ENCODE measurements at places on chromosomes 7 and 10.

DNA sequence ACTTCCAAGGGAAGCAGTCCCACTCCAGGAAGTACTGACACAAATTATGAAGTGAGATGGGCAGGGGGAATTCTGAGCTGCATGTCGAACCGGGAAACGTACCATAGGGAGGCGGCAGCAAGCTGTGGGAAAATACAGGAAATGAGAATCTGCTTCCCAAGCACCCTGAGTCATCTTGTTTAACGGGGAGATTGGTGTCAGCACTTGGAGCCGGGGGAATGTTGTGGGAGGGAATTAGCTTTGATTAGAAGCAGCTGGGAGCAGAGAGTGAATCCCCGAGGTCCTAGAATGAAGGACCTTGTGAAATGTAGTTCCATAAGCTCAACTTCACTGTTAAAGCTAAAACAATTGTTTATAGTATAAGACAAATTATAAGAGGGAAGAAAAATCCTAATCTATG lies 141.4 kb upstream of the PRKCQ start:
- H3K4me1 ChIP-seq = no peaks in the 10 kb centered on the region
- H3K27me3 ChIP-seq = peaks cover 7% of the 10 kb centered on the region
- H3K36me3 ChIP-seq = no peaks in the 10 kb centered on the region
- DNase-seq = no peak

- no peak for DNase-seq
- H3K36me3 ChIP-seq = no peaks in the 10 kb centered on the region
- H3K4me1 ChIP-seq = no peaks in the 10 kb centered on the region
- H3K27ac ChIP-seq = no peak overlapping the region
- no peak overlapping the region for H3K4me3 ChIP-seq
- H3K27me3 ChIP-seq = peaks cover 2% of the 10 kb centered on the region
Measured at GRCh38 chr7:21243265-21243664, 184.6 kb upstream of the SP4 start.

DNA sequence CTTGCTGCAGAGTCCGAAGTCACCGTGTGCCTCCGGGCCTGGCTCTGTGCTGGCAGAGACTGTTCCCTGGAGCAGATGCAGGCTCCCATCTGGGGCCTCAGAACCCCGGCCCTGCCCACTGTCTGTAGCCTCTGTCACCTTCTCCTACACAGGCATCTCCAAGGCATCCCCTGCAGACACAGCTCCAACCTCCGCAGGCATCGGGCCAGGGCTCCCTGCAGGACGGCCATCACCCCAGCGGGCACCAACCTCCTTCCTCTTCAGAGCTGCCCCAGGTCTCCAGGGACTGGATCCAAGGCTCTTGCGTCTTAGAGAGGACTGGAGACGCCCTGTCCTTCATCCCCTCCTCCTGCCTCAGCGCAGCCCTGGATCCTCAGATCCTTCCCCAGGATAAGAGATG lies 69.9 kb upstream of the MYL10 start:
- no peak overlapping the region for H3K4me3 ChIP-seq
- H3K27ac ChIP-seq = no peak overlapping the region
- no peaks in the 10 kb centered on the region for H3K36me3 ChIP-seq
- H3K4me1 ChIP-seq = no peaks in the 10 kb centered on the region
- DNase-seq = no peak

DNA sequence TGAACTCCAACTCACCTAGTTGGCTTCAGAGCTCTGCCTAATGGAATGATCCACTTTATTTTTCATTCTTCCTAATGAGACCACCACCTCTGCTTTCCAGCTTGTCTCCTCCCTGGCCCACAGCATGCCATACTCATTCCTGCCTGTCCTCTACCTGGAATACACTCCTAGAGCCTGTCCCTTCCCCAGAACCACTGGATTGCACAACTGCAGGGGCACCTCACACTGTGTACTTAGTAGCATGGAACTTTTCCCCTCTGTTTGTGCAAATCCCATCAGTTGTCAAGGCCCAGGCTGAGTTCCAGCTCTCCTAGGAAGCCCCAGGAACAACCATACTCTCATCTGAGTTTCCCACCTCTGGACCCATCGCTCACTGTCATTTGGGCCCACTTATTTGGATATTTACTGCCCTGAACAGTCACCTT lies 15.6 kb downstream of the ALDH18A1 start:
- H3K27ac ChIP-seq = no peak overlapping the region
- DNase-seq = no peak
- H3K4me1 ChIP-seq = no peaks in the 10 kb centered on the region
- no peaks in the 10 kb centered on the region for H3K27me3 ChIP-seq
- peaks cover 57% of the 10 kb centered on the region for H3K36me3 ChIP-seq

DNA sequence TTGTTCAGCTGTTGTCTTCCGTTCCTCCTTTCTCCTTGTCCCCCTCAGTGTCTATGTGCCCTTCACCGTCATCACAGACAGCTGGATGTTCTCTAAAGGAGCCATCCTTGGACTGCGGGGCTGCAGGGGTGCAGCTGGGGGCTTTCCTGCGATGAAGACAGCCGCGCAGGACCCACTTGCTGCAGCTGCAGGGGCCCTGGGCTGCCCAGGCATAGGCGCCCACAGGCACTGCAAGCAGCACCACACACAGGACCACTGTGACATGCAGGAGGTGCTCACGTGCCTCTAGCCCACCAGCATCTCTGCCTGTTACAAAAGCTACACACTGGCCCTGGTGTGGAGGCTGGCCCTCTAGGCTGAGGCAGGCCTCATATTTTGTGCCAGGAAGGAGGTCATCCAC lies 3.4 kb downstream of the LRIT2 start:
- H3K27me3 ChIP-seq = peaks cover 7% of the 10 kb centered on the region
- no peak overlapping the region for H3K27ac ChIP-seq
- DNase-seq = no peak
- H3K4me1 ChIP-seq = no peaks in the 10 kb centered on the region
- no peak overlapping the region for H3K4me3 ChIP-seq
- H3K36me3 ChIP-seq = peaks cover 4% of the 10 kb centered on the region

DNA sequence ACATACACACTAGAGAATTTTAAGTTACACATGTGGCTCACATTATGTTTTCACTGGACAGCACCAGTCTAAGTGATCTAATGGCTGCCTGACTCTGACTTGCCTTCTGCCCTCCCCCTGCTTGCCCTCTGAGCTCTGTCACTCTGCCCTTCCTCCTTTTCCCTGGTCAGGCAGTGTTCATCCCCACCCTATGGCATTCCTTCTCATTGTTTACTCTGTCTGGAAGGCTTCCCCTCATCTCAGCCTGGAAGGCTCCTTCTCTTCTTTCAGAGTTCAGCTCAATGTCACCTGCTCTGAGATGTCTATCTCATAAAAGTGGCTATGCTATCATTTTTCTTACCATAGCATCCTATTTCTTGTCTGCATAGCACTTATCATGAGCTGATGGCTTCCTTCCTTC lies 305.7 kb downstream of the BMPER start:
- no peaks in the 10 kb centered on the region for H3K4me1 ChIP-seq
- H3K4me3 ChIP-seq = no peak overlapping the region
- peaks cover 4% of the 10 kb centered on the region for H3K27me3 ChIP-seq
- no peak overlapping the region for H3K27ac ChIP-seq
- H3K36me3 ChIP-seq = no peaks in the 10 kb centered on the region

DNA sequence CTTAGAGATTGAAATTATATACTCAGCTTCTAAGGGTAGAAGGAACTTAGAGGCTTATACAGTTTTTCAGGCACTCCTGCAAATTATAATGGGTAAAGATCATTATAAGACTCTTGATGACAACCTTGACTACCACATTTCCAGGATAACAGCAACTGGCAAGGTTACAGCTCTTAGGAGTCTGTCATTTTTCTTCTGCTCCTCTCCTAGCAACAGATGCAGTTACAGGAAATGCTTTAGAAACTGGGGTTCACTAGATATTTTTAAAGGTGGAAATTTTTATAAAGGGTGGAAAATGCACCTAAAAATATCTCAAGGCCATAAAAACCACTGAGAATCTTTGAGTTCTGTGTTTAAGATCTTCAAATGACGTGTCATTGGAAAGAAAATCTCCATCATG lies 185.8 kb downstream of the RELN start:
- no peaks in the 10 kb centered on the region for H3K4me1 ChIP-seq
- H3K27me3 ChIP-seq = peaks cover 2% of the 10 kb centered on the region
- H3K27ac ChIP-seq = no peak overlapping the region
- H3K4me3 ChIP-seq = no peak overlapping the region

GRCh38 chr7:95511716-95512260 lies 26.0 kb downstream of the ASB4 start:
- no peak overlapping the region for H3K4me3 ChIP-seq
- peaks cover 2% of the 10 kb centered on the region for H3K4me1 ChIP-seq
- peak overlapping the region; percentile 23 for H3K27ac ChIP-seq
- peak; percentile 58 for DNase-seq
- H3K27me3 ChIP-seq = peaks cover 2% of the 10 kb centered on the region

GRCh38 chr7:40758590-40758989 lies 623.8 kb downstream of the SUGCT start:
- no peaks in the 10 kb centered on the region for H3K27me3 ChIP-seq
- no peaks in the 10 kb centered on the region for H3K4me1 ChIP-seq
- H3K4me3 ChIP-seq = no peak overlapping the region
- DNase-seq = no peak
- no peaks in the 10 kb centered on the region for H3K36me3 ChIP-seq

DNA sequence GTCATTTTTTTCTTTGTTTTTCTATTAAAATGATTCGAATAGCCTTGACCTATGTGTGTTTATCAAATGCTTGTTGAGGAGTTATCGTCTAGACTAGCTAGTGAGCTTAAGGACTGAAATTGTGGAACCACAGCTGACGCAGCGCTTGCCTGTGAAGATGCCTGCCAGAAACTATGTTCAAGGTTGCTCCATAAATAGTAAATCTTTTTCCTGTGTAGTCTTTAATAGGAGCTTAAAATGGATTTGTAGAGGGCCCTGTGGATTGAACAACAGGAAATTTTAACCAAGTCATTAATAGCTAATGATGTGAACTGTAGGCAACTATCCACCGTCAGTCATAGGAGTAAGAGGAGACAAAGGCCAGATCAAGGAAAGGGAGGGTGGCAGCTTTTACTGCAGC lies 145.1 kb downstream of the GNAI1 start:
- H3K27me3 ChIP-seq = no peaks in the 10 kb centered on the region
- no peaks in the 10 kb centered on the region for H3K4me1 ChIP-seq
- no peak for DNase-seq
- no peaks in the 10 kb centered on the region for H3K36me3 ChIP-seq

DNA sequence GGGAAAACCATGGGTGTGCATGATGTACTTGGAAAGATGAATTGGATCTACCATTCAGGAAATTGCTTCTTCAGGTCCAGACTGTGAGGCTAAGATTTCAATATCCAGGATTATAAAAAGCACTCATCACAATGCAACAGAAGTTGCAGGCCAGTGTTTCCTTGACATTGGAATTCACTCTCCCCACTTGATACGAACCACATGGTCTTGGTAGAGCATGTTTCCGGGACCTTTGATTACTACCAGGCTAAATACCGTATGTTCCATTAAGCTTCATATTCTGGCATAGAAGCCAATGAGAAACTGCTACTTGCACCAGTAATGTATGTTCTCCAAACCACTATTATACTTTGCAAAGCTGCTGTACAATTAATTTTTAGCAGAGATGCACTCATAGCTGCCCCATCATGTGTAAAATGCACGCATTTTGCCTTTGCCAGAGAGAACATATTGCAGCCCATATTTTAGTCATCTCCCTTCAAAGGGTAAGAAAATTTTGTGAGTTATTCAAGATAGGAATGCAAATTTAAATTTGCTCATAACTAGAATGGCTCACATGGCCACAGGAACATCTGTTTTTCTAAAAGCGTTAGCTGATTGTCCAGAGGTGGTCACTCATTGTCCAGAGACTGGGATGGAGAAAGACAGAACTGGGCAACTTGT lies 8.1 kb downstream of the FRMD4A start:
- no peak for DNase-seq
- H3K4me3 ChIP-seq = no peak overlapping the region
- no peak overlapping the region for H3K27ac ChIP-seq
- H3K4me1 ChIP-seq = no peaks in the 10 kb centered on the region

DNA sequence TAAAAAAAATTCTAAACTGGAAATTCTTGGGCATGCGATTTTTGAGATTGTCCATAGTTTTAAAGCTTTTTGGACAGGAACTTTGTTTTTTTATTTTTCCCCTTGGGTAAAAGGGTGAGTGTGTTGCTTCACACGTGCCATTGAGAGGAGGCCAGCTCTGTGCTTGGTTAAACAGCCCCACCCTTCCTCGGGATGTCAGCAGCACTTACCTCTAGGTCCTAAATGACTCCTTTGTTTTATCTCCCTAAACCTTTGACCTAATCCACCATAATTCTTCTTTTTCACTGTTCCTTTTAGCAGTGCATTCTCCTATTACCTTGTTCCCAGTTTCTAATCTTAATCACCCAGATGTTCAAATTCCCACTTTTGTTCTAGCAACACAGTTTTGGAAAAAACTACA lies 83.5 kb downstream of the SEMA3D start:
- H3K4me3 ChIP-seq = no peak overlapping the region
- H3K27me3 ChIP-seq = no peaks in the 10 kb centered on the region
- no peak for DNase-seq
- H3K4me1 ChIP-seq = no peaks in the 10 kb centered on the region

- no peaks in the 10 kb centered on the region for H3K36me3 ChIP-seq
- peaks cover 11% of the 10 kb centered on the region for H3K4me1 ChIP-seq
- DNase-seq = no peak
- peak overlapping the region; percentile 15 for H3K4me3 ChIP-seq
Measured at GRCh38 chr7:149741629-149742028, 31.8 kb downstream of the ZNF467 start.

DNA sequence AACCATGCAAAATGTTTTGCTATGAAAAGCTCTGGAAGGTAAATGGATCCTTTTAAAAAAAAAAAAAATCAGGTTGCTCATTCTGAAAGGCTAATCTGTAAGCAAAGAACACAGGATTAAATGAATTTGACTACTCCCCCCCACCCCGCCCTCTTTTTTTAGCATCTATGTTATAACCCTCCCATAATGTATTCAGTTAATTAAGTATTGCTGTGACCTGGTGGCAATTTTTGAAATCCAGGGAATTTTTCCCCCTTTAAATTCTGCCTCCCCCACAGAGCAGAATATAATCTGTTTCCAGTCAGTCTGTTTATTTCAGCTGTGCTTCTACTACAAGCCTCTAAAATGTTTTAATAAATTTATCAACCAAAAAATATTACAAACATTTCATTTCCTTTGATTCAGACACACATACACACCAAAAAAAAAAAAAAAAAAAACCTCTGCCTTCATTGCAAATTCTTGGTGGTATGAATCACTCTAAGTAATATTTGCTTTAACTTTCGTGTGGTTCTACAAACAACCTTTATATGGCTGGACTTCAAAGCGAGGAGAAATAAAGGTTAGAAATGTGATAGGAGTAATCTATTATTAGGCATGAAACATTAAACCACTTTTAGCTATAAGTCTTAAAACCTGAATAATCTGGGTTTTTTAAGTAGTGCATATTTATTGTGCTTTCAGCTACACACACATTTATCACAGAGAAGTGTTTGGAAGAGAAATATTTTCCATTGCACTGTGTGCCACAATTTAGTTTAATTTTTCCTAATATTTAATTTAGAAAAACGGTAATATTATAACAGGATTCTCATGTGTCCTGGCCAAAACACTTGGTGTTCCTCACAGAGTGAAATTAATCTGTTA lies 64.4 kb upstream of the ARID5B start:
- H3K27me3 ChIP-seq = peaks cover 2% of the 10 kb centered on the region
- H3K4me1 ChIP-seq = no peaks in the 10 kb centered on the region
- DNase-seq = no peak
- H3K36me3 ChIP-seq = no peaks in the 10 kb centered on the region
- H3K4me3 ChIP-seq = no peak overlapping the region

Measured in immature natural killer cell (primary cell).